ENCODE measurements at places on chromosomes 2 and 18.

DNA sequence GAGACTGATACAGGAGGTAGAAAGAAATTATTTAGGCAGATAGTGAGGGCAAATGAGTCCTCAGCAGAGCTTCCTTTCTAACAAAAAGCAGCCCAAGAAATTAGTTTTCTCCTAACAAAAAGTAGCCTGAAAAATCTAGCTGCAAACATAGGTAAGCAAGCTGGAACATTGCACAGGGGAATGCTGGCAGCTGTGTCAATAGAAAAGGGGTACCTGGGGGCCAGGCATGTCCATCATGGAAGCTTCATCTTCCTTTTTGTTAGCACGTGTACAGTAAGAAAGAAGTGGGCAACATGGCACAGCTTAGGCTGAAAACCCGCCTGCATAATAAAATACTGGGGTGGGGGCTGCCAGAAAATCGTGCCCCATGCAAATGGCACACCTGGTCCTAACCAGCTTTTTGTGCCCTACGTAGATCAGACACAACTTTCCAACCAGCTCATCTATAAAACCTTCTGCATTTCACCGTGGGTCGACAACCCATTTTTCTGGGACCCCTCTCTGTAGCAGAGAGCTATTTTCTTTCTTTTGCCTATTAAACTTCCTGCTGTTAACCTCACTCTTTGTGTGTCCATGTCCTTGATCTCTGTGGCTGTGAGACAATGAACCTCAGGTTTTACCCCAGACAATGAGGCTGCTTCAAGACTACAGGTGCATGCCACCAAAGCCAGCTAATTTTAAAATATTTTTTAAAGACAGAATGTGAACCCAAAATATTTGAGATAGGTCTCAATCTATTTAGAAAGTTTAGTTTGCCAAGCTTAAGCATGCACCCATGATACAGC lies 6.6 kb upstream of the MTHFD2 start:
- no peak for DNase-seq

GRCh38 chr2:143481237-143481623 lies 352.0 kb downstream of the ARHGAP15 start:
- DNase-seq, result no peak

DNA sequence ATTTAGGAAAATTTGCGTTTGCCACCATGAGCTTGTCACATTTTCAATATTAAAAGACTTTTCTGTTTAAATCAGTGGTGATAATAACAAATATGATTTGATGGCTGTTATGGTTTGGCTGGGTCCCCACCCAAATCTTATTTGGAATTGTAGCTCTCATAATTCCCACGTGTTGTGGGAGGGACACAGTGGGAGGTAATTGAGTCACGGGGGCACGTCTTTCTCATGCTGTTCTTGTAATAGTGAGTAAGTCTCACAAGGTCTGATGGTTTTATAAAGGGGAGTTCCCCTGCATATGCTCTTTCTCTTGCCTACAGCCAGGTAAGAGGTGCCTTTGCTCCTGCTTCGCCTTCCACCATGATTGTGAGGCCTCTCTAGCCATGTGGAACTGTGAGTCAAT lies 83.4 kb upstream of the RGPD4 start:
- no peak for DNase-seq

GRCh38 chr2:230124757-230125431 lies 56.2 kb upstream of the SLC16A14 start:
- DNase-seq, result no peak

DNA sequence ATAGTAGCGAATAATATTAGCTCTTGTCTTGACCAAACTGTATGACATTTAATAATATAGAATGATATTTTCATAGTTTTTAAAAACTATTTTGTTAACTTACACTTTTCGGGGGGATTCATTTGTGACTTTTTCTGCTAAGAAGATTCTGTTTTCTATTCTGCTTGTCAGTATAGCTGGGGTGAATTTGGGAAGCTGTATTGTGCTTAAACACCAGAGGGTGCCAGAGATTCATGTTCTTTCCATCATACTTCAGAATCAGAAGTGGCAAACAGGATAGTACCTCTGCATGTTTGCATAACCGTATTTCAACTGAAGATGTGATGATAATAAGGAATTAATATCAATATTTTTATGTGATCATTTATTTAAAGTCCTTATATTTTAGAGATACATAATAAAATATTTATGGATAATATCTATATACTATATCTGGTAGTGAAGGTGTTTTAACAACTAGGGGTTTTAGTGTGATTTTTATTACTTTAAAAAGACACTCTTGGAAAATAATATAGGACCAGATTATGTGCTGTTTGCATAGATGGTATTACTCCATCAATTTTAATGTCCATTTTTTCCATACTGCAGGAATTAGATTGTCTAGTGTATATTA lies 81.0 kb downstream of the TAF4B start:
- DNase-seq, result no peak

DNA sequence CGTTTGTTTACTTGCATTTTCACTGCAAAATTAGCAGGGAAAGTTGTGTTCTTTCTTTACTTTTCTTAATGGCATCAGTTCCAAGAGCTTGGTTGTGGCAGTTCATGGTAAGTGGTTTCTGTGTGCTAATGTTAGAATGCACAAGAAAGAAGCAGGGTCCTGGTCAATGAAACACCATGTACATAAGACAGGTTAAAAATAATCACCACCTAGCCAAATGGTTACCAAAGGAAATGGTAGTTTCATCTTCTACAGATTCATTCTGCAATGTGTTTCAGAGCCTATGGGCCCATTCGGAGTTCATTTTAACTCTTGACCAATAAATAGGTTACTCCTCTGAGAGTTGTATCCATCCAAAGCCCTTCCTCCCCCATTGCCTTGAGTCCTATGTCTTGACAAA lies 18.1 kb upstream of the RPE start:
- DNase-seq, result no peak

DNA sequence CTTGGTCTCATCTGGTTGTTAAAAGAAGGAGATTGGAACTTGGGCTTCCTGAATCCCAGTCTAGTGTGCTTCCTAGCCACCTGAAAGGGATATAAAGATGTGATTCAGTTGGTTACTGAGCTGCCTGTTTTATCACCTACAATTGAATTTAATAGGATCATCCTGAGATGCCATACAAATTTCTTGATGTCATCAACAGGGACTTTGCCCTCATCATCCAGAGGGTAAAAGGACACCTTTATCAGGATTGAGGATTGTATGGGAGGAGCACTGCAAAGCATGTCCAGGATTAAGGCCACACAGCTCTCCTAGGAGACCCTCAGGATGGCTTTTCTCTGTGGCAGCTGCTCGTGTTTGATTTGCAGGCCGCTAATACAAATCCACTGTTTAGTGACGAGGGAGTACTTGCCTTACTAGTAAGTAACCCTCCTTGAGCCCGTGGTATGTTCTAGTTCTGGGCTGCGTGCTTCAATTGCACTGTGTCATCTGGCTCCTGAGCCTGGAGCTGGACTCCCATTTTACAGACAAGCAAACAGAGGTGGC lies 28.6 kb downstream of the SH3RF3 start:
- DNase-seq, result no peak

GRCh38 chr2:109463891-109464290 lies 149.9 kb downstream of the SEPTIN10 start:
- no peak for DNase-seq

DNA sequence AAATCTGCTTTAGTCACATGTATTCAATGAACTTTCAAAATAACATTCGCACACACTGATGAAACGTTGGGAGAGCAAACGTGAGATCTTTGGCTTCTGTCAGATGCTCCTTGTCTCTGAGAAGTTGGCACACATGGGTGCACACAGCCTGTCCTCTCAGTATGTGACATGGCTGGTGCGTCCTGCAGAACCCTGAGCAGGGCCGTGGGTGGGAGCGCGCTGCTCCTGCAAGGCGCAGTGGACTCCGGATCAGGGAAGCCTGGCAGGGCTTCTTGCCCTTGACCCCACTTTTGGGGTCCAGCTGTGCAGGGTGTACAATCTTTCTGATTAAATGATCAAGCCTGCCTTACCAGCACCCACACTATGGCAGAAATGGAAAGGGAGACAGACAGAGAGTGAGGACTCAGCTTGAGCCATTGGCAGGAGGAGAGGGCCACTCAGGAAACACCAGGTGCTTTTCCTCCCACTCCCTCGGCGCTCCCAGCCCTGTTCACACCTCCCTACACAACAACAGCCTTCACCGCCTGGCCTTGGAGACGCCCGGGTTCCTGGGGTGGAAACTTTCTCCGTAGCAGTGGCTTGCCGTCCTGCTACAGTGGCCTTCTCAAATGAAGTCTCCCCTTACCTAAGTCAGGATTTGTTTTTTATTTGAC lies 108.4 kb upstream of the SNTG2 start:
- no peak for DNase-seq

DNA sequence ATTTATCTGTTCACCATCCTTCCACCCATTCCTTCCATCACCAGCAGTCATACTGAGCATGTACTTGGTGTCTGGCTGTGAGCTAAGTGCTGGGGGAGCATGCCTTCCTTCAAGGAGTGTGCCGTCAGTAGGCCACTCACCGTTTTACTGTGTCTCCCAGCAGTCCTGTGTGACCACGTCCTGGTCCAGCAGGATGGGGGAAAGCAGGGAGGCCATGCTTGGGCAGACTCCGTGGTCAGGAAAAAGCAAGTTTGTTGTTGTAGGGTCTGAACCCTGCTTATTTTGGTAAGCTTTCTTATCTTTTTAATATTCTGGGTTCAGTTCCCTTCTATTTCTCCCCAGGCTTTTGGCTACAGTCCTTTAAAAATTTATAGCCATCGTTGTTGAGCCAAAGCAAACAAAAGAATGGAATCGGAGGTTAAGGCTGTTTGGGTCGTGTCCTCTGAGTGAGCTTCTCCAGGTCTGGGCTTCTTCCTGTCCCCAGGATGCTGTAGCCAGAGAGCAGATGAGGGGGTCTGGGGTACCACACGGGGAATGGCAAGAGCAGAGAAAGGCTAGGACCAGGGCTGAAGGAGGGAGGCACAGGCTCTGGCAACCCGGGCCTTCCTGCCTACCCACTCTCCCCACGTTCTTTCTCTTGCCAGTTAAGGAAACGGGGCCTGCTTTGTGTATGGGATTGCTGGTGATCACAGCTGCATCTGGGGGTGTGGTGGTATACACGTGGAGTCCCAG lies 13.5 kb downstream of the SLC30A3 start:
- no peak for DNase-seq

DNA sequence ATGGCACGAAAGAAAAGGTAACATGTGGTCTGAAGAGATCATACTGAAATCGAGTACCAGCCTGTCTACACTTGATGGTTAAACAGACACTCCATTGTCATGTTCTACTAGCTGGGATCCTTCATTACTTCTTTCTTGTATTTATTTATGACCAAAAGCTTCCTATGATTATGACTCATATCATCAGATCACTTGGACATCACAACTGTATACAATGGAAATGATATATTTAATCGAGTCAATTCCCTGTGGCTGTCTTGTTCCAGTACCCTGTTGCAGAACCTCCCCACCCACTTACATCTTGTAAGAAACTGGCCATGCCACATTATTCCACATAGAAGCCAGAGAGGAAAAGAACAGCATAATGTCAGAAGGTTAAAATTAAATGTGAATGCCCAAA lies 358.9 kb downstream of the ZEB2 start:
- no peak for DNase-seq

- DNase-seq, result no peak
Measured at GRCh38 chr2:159179696-159180095, 106.8 kb downstream of the WDSUB1 start.

- no peak for DNase-seq
Measured at GRCh38 chr2:152243761-152244640, 68.4 kb upstream of the STAM2 start.

- DNase-seq, result no peak
Measured at GRCh38 chr18:44885507-44885906, 204.8 kb downstream of the SETBP1 start.

- no peak for DNase-seq
Measured at GRCh38 chr2:238820916-238821315, 27.0 kb upstream of the TWIST2 start.

GRCh38 chr2:147030966-147031720 lies 813.7 kb upstream of the ACVR2A start:
- DNase-seq, result no peak

- DNase-seq, result no peak
Measured at GRCh38 chr2:131431336-131431735, 44.6 kb upstream of the TUBA3D start.

DNA sequence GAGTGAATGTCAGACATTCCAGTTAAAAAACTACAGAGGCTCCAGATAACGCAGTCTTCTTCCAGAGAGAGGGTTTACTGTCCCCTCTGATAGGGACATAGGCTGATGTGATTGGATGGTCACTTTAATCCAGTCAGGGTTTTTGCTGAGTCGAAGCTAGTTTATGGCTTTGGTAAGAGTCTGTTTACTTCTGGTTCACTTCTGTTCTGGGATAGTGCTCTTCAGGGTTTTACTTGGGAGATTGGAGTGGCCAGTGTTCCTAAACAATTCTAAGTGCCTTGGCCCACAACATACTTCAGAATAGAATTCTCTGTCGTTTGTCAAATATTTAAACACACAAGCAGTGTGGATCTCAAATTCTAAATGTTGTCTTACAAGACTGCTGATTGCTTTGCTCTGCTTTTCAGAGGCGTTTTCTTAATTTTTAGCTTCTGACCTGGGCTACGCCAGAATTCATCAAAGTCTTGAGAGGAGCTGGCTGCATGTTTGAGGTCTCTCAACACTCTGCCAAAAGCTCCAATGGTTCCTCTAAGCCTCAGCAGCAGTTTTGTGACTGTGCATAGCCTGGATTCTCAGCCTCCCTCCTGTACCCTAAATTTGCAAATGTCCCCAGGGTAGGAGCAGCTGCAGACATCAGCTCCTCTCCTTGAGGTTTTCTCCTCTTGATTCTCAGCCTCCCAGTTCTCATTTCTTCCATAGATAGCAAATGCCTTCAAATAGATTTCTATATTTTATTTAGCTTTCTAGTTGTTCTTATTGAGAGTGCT lies 105.8 kb downstream of the BABAM2 start:
- DNase-seq, result no peak

DNA sequence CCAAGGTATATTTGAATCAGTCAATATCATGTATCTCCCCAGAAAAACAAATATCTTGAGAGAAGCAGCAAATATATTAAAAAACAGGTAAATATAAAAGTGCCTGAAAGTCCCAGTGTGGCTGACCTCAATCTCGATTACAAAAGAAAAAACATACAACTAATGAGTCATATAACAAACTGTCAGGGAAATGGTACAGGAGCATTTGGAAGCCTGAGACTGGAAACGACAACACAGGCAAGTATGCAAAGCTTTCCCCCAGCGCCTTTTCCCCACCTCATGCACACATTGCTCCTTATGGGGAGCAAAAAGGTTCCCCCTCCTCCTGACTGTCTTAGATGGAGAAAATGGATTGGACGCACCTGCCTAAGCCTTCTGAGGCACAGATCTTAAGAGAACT lies 230.7 kb downstream of the TMX3 start:
- no peak for DNase-seq

- no peak for DNase-seq
Measured at GRCh38 chr2:209990838-209991237, 11.6 kb upstream of the RPE start.

GRCh38 chr2:31577143-31577542 lies 3.6 kb downstream of the SRD5A2 start:
- DNase-seq, result no peak
